ENCODE measurements at places on chromosomes 3 and 15. TPM values are rescaled to one million over a fixed set of nuclear protein-coding genes. Genes with fewer than 3 reads are reported as not detected.

Gene ACAD9
- total RNA-seq: 21.8 TPM

Gene GUCA1C
- not detected for total RNA-seq

Gene APH1B
- 9.8 TPM for total RNA-seq

Gene AADAC
- 11.8 TPM for total RNA-seq

Gene CHDH
- under 0.01 TPM for total RNA-seq

Gene AGBL1
- not detected for total RNA-seq

Gene GABRR3
- not detected for total RNA-seq
